Immature natural killer cell (primary cell): ENCODE measurements at places on chromosomes 2 and 18.

- DNase-seq: no peak
- no peaks in the 10 kb centered on the region for H3K36me3 ChIP-seq
- no peaks in the 10 kb centered on the region for H3K4me1 ChIP-seq
Measured at GRCh38 chr2:100976645-100977391, 25.3 kb upstream of the RPL31 start.

GRCh38 chr2:111919365-111919764, 21.0 kb downstream of the MERTK start:
- H3K36me3 ChIP-seq: no peaks in the 10 kb centered on the region
- H3K4me1 ChIP-seq: no peaks in the 10 kb centered on the region
- no peak overlapping the region for H3K4me3 ChIP-seq
- H3K27me3 ChIP-seq: peaks cover 8% of the 10 kb centered on the region
- DNase-seq: no peak
- H3K27ac ChIP-seq: no peak overlapping the region

DNA sequence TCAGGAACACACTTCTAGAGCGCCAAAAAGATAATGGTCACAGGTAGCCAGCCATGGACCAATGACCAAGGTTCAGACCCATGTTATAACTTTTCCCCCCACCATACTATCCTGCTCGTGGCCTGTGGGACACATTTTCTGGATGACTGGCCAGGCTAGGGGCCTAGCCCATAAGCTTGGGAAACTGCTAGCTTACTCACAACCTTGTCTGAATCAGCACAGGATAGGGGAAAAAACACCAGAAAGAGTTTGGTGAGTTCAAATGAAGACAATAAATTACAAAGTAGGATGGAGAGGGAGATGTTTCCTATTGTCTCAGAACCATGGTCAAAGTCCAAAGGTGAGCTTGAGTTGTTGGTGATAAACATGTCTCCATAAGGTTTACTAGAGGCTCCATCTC, 156.3 kb upstream of the CCDC68 start:
- H3K4me1 ChIP-seq: peaks cover 1% of the 10 kb centered on the region
- no peak for DNase-seq
- H3K27ac ChIP-seq: no peak overlapping the region
- no peaks in the 10 kb centered on the region for H3K36me3 ChIP-seq
- peaks cover 2% of the 10 kb centered on the region for H3K27me3 ChIP-seq

GRCh38 chr2:41909584-41909983, 138.2 kb upstream of the PKDCC start:
- no peak overlapping the region for H3K4me3 ChIP-seq
- H3K4me1 ChIP-seq: peaks cover 20% of the 10 kb centered on the region
- no peak for DNase-seq
- H3K27me3 ChIP-seq: peaks cover 6% of the 10 kb centered on the region

DNA sequence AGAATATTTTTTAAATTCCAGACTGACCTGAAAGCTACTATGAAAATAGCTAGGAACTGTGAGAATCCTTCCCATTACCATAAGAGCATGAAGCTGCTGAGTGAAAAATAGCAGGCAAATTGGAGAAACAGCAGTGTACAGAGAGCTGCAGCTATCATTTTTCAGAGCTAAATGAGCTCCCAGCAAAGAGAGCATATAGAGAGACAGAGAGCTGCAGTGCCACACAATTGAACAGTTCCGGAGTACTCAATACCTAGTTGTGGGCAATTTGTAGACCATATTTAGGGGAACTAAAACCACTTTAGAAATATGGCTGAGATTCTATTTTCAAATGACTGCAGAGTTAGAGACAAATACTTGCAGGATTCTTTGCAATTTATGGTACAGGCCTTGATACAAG, 645.3 kb downstream of the STK39 start:
- H3K36me3 ChIP-seq: no peaks in the 10 kb centered on the region
- H3K4me3 ChIP-seq: no peak overlapping the region
- DNase-seq: no peak
- H3K27me3 ChIP-seq: peaks cover 1% of the 10 kb centered on the region

- no peak overlapping the region for H3K4me3 ChIP-seq
- H3K36me3 ChIP-seq: no peaks in the 10 kb centered on the region
- peaks cover 7% of the 10 kb centered on the region for H3K4me1 ChIP-seq
- no peak for DNase-seq
- no peak overlapping the region for H3K27ac ChIP-seq
Measured at GRCh38 chr2:85822766-85823165, 66.0 kb downstream of the ST3GAL5 start.

- DNase-seq: no peak
- H3K27me3 ChIP-seq: peaks cover 3% of the 10 kb centered on the region
- no peak overlapping the region for H3K4me3 ChIP-seq
- no peaks in the 10 kb centered on the region for H3K4me1 ChIP-seq
- H3K27ac ChIP-seq: no peak overlapping the region
Measured at GRCh38 chr2:50856016-50856541, 175.9 kb downstream of the NRXN1 start.

- no peak overlapping the region for H3K27ac ChIP-seq
- no peaks in the 10 kb centered on the region for H3K36me3 ChIP-seq
- no peak overlapping the region for H3K4me3 ChIP-seq
- peaks cover 4% of the 10 kb centered on the region for H3K27me3 ChIP-seq
Measured at GRCh38 chr2:105969552-105969951, 224.5 kb downstream of the UXS1 start.

DNA sequence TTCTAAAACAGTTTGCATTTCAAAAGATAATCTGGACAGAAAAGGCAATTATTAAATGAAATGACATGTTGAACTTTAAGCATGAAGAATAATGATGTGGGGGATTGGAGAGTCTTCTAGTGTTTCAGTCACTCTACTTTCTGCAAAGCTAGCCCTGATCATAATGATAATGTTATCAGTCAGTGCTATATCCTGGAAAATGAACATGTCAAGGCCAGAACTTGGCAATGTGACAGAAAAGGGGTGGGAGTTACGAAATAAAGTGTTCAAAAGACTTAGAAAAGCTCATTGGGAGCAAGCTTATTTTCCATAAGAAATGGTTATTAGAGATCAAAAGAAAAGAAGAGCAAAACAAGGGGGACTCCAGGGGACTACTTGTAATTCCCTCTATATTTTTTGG, 288.5 kb upstream of the SLC8A1 start:
- H3K4me3 ChIP-seq: no peak overlapping the region
- no peaks in the 10 kb centered on the region for H3K36me3 ChIP-seq
- DNase-seq: no peak
- H3K27me3 ChIP-seq: no peaks in the 10 kb centered on the region
- H3K27ac ChIP-seq: no peak overlapping the region
- no peaks in the 10 kb centered on the region for H3K4me1 ChIP-seq

- no peak for DNase-seq
- H3K4me3 ChIP-seq: no peak overlapping the region
- H3K36me3 ChIP-seq: no peaks in the 10 kb centered on the region
- no peak overlapping the region for H3K27ac ChIP-seq
Measured at GRCh38 chr18:48351216-48352050, 57.8 kb downstream of the ZBTB7C start.

- no peak for DNase-seq
- no peaks in the 10 kb centered on the region for H3K36me3 ChIP-seq
- no peaks in the 10 kb centered on the region for H3K4me1 ChIP-seq
- no peak overlapping the region for H3K4me3 ChIP-seq
- H3K27ac ChIP-seq: no peak overlapping the region
Measured at GRCh38 chr2:114259389-114259788, 183.1 kb upstream of the DPP10 start.

GRCh38 chr2:224922142-224922727, 120.0 kb downstream of the DOCK10 start:
- H3K27ac ChIP-seq: peak overlapping the region; percentile 92
- H3K27me3 ChIP-seq: no peaks in the 10 kb centered on the region
- peaks cover 3% of the 10 kb centered on the region for H3K36me3 ChIP-seq
- H3K4me3 ChIP-seq: peak overlapping the region; percentile 72
- peaks cover 66% of the 10 kb centered on the region for H3K4me1 ChIP-seq

DNA sequence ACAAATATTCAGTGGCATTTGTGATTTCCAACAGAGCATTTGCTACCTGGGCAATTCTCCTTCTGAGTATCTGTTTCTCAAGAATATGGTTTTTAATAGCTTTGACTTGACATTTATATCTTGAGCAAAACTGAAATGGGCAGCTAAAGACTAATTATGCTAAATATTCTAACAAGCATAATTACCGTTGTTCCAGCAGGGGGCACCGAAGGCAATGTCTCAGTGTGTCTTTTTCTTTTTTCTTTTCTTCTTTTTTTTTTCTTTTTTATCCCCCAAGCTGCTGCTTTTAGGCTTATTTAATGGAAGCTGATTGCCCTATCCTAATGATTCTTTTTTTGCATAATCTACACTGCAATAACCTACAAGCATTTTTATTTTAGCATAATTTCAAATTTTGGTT, 138.9 kb upstream of the NABP1 start:
- DNase-seq: no peak
- no peaks in the 10 kb centered on the region for H3K36me3 ChIP-seq
- H3K27ac ChIP-seq: no peak overlapping the region
- H3K4me3 ChIP-seq: no peak overlapping the region

DNA sequence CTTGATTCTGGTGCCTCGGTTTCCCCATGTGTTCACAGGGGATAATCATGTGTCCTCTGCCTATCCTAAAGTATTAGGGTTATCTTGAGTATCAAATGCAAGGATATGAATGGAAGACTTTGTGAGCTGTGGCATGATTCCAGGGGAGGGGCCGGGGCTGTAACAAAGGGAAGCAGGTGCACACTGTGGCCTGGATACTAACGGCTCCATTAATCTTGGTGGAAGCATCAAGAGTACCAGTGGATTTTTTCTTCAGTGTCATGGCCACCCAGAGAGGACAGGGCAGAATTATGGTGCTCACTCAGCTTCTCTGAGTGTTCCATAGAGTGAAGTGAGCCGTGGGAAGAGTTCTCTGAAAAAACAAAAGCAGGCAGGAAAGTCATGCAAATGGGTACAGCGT, 320.1 kb downstream of the ALK start:
- no peaks in the 10 kb centered on the region for H3K36me3 ChIP-seq
- no peaks in the 10 kb centered on the region for H3K4me1 ChIP-seq
- no peak overlapping the region for H3K4me3 ChIP-seq
- no peak for DNase-seq

- no peaks in the 10 kb centered on the region for H3K4me1 ChIP-seq
- H3K4me3 ChIP-seq: no peak overlapping the region
- H3K27ac ChIP-seq: no peak overlapping the region
- H3K36me3 ChIP-seq: no peaks in the 10 kb centered on the region
- no peak for DNase-seq
Measured at GRCh38 chr2:152448606-152449005, 113.6 kb downstream of the FMNL2 start.

DNA sequence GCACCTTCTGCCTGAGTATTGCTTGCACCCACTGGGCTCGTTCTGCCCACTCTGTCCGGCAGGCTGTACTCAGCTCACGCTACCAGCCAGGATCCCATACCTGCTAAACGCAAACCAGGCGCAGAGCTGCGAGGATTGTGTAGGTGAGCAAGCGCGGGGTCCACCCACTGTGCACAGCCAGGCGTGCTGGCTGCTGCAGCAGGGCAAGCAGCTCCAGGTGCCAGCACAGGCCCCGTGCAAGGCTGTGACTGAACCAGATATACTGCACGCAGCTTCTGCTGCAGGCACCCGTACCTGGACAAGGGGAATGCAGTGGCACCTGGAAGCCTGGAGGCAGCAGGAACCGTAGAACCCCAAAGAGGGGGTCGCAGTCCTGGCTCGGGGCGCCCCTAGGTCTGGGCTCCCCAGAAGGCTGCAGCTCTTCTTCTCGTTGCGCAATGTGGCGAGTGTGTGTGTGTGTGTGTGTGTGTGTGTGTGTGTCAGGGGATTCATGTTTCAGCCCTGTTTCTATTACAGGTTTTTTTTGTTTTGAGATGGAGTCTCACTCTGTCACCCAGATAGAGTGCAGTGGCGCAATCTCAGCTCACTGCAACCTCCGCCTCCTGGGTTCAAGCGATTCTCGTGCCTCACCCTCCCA, 46.1 kb upstream of the RAB1A start:
- H3K4me3 ChIP-seq: no peak overlapping the region
- peaks cover 3% of the 10 kb centered on the region for H3K27me3 ChIP-seq
- no peaks in the 10 kb centered on the region for H3K36me3 ChIP-seq
- H3K4me1 ChIP-seq: no peaks in the 10 kb centered on the region
- H3K27ac ChIP-seq: no peak overlapping the region
- DNase-seq: no peak

GRCh38 chr2:40363631-40364030, 88.3 kb downstream of the SLC8A1 start:
- peaks cover 1% of the 10 kb centered on the region for H3K27me3 ChIP-seq
- H3K4me1 ChIP-seq: peaks cover 10% of the 10 kb centered on the region
- no peak for DNase-seq

DNA sequence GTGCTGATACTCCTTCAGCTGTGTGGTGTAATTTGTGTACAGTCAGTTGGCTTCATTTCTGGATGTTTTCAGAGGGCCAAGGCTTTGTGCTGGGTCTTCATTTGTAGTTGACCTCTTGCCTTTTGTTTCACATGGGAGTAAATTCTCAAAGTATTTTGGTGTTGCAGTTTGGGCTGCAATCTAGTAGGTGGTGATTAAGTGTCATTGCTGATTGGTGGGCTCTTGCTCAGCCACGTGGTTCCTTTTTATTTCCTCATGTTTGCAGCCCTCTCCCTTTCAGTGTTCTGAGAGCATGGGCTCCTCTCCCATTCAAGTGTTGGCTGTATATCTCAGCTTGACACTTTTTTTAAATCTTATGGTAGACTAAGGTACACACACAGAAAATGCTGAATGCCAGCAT, 96.8 kb downstream of the SNTG2 start:
- peak; percentile 0 for DNase-seq
- no peak overlapping the region for H3K4me3 ChIP-seq
- H3K27me3 ChIP-seq: peaks cover 5% of the 10 kb centered on the region
- no peaks in the 10 kb centered on the region for H3K4me1 ChIP-seq
- H3K36me3 ChIP-seq: no peaks in the 10 kb centered on the region
